Cortex of kidney (tissue), 1 donor: ENCODE measurements at places on chromosomes 1 and 21.

- no peak for DNase-seq
These were observed 43.5 kb downstream of the ALPL start for GRCh38 chr1:21552715-21553114.

- DNase-seq, result no peak
These were observed 47.1 kb downstream of the CACHD1 start for GRCh38 chr1:64516803-64517568.

DNA sequence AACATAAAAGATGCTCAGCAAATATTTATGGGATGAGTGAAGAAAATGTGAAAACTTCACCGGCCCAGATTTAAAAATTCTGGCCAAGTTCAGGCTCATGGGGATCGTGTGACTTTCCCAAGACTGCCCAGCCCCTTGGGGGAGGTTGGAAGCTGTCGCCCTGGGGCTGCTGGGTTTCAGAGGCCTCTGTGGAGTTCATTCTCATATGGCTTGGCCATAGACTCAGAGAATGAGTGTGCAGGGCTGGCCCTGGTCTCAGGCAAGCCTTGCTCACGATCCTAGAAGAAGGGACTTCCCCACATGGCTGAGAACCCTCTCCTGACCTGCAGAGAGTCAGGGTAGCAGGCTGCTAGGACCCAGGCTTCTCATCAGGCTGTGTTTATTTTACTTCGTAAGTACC lies 24.6 kb downstream of the PADI2 start:
- DNase-seq, result no peak

DNA sequence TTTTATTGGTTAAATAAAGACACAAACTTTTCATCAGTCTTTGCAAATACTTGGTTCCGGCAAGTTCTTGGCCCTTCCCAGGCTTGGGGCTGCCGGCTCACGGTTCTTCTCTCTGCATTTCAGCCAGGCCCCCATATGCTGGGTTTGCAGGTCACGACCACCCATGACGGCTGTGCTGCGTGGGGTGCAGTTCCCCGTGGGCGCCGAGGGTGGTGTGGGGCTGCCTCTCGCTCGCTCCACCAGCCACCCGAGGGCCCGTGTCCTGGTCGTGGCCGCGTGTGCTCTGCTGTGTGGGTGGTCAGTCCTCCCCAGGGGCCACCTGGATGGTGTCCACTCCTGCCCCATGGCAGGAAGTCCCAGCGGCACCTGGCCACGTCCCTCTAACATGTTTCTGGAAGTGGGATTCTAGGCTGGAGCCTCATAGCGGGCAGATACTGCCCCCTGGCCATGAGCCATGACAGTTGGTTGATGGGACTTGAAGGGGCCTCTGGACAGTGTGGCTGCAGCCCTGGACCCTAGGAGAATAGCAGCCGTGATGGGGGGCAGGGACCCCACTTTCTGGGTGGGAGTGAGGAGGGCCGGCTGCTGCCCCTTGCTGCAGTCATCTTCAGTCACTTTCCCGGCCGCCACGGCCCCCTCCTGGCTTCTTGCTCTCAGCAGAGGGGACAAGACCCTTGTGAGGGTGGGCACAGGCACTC lies 46.3 kb downstream of the SKI start:
- DNase-seq, result no peak

- DNase-seq, result no peak
These were observed 35.4 kb downstream of the SELL start for GRCh38 chr1:169676001-169676400.

DNA sequence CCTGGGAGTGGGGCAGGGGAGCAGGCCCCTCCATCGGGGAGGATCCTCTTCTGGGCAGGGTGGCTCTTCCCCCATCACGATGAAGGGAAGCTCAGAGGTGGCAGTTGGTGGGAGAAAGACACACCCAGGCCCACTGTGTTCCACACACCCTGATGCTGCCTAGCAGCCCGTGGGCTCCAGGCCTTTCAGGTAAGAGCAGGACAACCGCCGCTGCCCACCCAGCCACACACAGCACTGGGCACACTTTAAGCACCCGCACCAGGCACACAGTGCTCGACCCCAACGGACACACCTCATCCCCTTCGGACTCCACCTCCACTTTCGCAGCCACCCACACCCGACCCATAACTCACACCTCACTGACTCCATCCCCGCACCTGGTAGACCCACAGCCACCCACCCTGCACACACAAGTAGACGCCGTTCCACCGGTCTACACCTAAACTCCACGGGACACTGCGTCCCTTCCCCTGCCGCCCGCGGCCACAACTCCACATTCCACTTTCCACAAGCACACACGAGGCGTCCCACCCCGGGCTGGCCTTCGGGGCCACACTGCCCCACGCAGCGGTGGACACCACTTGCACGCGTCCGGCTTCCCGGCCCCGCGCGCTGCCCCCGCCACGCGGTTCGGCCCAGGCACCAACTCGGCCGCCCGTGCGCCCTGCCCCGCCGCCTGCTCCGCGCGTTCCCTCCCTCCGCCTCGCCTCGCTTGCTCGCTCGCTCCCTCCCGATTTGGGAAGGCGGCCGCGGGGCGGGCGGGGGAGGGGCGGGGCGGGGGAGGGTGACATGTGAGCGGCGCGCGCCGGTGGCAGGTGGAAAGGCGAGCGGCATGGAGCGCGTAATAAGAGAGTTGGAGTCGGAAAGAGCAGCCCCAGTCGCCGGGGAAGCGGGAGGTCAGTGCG lies at the start of gene KCNQ4:
Gene KCNQ4, plus strand, starts transcription at position 787 of the 905 bp plus-strand sequence. CDS start 307 bp downstream, outside the sequence.
- DNase-seq, result no peak

- no peak for DNase-seq
These were observed 21.6 kb upstream of the BCL10 start for GRCh38 chr1:85297855-85298629.

DNA sequence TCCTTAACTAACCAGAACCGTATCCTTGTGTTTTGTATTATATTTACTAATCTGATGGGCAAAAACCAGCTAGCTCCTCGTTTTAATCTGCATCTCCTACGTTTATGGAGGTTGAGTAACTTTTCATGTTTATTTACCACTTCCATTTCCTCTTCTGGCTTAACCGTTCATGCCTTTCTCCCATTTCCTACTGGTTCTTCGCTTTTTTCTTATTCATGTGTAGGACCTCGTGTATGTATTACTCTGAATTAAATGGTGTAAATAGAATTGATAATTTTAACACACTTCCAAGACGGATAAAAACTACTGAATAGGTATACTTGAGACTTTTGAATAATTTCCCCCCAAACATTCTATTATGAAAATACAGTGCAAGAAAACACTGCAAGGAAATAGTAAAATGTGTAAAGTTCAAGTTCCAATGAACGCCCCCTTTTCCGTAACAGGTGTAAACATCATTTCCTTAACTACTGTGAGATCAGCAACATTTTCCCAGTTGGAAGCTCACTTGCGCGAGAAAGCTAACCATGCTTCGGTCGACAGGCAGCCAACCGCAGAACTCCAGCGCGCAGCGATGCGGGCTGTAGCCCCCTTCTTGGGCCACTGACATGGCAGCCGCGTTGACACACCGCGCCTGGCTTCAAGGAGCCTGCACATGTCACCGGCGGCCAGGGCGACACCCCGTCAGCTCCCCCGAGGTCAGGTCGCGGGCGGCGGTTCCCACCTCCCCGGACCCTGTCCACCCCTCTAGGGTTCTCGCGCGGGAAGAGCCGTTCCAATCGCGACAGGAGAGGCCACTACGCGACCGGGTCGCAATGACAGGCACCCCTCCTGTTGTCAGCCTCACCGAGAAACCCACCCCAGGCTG lies 816 bp downstream of the EDEM3 start:
- no peak for DNase-seq

DNA sequence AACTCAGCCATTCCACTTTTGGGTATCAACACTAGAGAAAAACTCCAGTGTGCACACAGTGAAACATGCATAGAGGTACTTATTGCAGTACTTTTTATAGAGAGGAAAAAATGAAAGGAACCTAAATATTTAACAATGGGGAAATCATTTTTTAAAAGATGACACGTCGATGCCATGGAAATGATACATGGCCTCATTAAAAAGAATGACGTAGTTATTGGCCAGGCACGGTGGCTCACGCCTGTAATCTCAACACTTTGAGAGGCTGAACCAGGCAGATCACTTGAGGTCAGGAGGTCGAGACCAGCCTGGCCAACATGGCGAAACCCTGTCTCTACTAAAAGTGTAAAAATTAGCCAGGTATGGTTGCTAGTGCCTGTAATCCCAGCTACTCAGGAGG lies 42.5 kb downstream of the MATN1 start:
- no peak for DNase-seq

- no peak for DNase-seq
These were observed 33.9 kb downstream of the ETS2 start for GRCh38 chr21:38839328-38840286.

DNA sequence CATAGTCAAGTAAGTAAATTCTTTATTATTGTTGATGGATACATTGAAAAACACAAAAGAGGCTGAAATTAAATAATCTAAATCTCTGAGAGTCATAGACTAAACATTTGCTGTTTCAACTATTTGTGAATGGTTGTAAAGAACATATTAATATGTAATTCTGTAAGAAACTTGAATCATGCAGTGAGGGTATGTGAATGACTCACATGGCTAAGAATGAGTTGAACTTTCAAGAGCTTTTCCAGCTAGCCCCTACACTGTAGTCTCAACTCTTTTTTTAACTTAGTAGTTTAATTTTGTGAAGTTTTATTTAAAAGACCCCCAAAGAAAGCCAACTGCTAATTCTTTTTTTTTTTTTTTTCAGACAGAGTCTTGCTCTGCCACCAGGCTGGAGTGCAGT lies 588.1 kb downstream of the DPYD start:
- DNase-seq, result no peak

DNA sequence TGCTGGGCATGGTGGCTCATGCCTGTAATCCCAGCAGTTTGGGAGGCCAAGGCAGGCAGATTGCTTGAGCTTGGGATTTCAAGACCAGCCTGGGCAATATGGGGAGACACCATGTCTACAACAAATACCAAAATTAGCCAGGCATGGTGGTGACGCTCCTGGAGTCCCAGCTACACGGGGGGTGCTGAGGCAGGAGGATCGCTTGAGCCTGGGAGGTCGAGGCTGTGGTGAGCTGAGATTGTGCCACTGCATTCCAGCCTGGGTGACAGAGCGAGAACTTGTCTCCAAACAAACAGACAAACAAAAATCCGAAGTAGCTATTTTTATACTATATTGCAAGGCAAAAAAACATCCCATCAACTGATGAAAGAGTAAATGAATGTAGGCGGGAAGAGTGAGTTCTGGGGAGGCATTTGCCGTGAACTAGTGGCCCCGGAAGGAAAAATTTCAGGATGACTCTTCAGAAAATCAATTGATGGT lies 40.6 kb downstream of the NCMAP start:
- DNase-seq, result no peak

DNA sequence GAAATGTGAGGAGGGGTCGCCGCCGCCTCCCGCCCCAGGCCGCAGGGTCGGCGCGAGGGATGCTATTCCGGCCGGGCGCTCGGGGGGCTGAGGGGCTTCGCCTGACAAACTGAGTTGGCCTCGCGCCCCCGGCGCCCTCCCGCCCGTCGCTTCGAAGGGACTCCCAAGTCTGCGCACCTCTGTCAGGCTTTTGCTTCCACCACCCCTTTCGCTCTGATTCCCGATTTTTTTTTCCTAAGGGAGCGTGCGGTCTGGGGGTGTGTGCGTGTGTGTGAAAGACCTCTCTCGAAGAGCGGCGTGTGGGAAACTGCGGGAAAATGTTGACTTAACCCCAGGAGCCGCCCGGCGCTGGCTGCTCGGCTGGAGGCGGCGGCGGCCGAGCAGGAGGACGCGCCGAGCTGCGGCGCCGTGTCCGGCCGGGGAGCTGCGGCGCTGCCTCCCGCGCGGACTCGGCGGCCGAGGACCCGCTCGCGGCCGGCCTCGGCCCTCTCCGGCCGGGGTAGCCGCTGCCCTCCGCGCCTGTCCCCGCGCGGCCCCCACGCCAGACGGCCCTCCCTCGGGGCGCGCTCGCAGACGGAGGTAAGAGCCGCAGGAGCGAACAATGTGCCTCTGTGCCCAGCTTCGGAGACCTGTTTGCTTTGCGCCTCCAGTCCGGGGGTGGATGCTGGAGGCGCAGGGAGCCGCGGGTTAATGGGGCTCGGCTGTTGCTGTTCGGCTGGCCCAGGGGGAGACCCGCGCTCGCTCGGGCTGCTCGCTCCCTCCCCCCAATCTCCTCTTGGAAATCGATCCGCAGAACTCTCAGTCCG lies 1.1 kb downstream of the ADGRL2 start:
- DNase-seq, result no peak

- DNase-seq, result no peak
These were observed 53.5 kb upstream of the CNTN2 start for GRCh38 chr1:204989266-204990058.

- DNase-seq, result no peak
These were observed 494.7 kb upstream of the ADGRL2 start for GRCh38 chr1:81305997-81306452.

DNA sequence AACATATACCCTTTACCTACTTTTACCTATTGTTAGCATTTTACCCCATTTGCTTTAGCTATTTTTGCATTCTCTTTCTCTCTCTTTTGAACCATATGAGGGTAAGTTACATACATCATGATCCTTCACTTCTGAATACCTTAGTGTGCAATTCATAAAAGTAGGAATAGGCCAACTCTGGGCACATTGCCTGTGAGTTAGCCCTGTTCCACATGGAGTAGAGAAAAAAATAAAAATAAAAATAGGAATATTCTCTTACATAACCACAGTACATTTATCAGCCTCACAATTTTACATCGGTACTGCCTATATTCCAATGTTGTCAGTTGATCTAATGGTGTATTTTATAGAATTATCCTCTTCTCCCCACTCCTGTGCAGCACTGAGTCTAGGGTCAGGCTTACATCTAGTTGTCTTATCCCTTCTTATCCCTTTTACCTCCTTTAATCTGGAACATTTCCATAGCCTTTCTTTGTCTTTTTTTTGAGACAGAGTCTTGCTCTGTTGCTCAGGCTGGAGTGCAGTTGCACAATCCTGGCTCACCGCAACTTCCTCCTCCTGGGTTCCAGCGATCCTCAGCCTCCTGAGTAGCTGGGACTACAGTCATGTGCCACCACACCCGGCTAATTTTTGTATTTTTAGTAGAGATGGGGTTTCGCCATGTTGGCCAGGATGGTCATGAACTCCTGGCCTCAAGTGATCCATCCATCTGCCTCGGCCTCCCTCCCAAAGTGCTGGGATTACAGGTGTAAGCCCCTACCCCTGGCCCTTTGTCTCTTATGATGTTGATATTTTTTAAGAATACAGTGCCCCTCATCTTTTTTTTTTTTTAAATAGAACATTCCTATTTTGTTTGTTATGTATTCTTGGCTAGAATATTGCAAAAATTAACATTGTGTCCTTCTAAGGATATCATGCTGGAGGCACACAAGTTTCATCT lies 11.1 kb upstream of the SLC30A1 start:
- no peak for DNase-seq

DNA sequence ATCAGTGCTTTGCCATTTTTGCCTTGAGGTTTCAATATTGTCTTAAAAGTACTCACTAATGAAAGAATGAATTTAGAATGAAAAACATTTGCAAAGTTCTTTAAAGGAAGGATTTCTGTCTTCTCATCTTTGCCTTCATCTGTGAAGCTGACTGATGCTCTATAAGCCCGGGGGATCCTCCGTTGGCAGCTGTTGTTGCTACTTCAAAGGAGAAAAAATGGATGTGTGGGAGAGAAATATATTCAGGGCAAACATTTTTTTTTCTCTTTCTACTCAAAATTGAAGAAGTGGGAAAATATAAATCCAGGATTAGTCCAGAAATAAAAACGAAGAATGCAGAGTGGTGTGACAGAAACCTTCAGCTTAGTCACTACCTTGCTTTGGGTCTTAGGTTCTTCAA lies 142.5 kb downstream of the OLFM3 start:
- no peak for DNase-seq

GRCh38 chr1:109252167-109252892 lies 3.0 kb downstream of the CELSR2 start:
- no peak for DNase-seq
